ENCODE measurements at places on chromosomes 1 and 21.

GRCh38 chr1:20093940-20094391, 24.0 kb downstream of the PLA2G5 start:
- no peak for DNase-seq

DNA sequence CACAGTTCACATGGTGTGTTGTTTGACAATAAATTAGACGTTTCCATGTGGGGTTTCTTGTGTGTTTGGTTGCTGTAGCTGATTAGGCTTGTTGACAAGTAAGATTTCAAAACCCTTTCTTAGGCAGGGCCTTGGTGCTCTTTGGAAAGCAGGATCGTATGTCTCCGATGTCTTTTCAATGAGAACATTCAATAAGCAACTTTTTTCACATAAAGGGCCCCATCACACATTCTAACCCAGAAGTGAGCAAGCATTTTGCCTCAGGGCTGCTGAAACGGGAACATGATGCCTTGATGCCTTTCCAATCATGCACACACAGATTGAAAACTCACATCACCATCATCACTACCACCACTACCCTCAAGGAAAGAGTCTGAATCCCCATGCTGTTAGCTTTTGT, 33.1 kb downstream of the LPAR3 start:
- no peak for DNase-seq

DNA sequence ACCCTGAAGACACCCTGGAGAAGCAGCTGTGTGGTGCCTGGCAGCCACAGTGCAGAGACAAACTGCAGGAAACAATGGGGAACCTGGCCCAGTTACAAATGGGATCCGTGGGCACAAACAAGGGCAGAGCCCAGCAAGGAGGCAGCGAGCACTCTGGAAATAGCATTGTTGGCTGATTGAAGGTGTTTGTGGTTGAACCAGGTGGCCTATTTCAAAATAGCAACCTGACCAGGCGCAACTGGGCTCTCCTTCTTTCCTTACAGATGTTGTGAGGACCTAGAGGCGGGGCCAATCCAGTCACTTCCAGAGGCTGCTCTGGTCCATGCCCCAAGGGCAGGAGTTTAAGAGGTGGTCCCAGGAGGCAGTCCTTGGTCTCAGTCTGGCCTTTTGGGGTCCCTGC, 21.7 kb upstream of the ZBTB21 start:
- DNase-seq, result no peak

GRCh38 chr1:219757890-219758289, 145.0 kb upstream of the ZC3H11B start:
- DNase-seq, result no peak

GRCh38 chr1:93670141-93670540, 11.5 kb downstream of the BCAR3 start:
- peak; percentile 47 for DNase-seq

DNA sequence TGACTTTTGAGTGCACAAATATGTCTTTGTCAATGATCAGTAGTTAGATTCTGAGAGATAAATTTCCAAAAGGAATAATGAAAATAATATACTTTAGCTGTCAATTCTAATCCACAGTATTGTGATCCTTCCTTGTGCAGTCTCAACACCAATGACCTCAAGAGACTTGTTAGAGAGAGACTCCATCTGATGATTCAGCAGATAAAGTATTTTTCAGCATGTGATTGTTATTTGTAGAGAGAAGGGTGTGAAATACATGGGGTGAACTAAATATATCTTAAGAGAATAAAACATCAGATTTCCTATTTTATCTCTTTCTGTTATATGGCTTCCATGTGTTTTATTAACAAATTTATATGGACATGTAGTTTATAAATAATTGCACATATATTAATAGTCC, 5.9 kb upstream of the ZNF124 start:
- DNase-seq, result no peak

DNA sequence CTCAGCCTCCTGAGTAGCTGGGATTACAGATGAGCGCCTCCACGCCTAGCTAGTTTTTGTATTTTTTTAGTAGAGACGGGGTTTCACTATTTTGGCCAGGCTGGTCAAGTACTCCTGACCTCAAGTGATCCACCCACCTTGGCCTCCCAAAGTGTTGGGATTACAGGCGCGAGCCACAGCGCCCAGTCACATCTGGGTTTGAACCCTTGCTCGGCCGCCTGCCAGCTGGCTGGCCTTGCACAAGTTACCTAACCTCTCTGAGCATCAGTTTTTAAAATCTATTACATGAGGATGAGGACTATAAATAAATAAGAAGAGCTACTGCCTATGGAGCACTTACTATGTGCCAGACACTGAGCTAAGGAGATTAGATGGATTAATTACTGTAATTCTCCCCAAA, 17.7 kb upstream of the PADI2 start:
- no peak for DNase-seq

DNA sequence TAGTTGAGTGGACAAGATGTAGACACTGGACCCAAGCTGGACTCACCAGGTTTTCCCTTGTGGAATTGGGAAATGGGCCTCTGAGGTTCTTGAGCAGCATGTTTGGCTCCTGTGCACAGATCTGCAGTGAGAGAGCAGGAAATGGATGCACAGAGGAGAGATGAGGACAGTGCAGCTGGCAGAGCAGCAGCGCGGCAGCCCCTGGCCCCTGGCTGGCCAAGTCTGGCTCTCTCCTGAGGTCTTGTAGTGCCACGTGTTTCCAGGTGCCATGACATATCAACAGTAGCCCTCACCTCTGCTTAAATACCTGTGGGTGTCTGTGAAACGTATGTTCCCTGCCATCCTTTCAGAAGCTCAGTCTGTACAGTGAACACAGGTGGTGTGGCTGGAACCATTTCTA, 19.2 kb upstream of the BCL10 start:
- no peak for DNase-seq

- DNase-seq, result no peak
Observed at GRCh38 chr1:90193116-90193515, 198.2 kb downstream of the ZNF326 start.

DNA sequence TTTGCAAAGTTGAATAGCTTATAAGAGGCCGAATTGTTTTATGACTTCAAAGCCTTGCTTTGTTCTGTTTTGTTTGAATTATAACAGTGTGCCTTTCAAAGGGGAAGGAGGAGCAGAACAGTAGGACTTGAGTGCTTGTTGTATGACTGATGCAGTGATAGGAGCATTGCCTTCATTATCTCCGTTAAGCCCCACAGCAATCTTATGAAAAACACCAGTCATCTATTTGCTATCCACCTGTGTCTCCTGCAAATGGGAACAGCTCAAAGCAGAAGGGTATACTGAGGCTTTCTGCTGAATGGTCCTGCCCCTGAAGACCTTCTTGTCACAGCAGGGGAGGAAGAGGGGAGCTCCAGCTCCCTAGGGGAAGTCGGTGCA, 127.5 kb downstream of the RNF220 start:
- DNase-seq, result no peak

DNA sequence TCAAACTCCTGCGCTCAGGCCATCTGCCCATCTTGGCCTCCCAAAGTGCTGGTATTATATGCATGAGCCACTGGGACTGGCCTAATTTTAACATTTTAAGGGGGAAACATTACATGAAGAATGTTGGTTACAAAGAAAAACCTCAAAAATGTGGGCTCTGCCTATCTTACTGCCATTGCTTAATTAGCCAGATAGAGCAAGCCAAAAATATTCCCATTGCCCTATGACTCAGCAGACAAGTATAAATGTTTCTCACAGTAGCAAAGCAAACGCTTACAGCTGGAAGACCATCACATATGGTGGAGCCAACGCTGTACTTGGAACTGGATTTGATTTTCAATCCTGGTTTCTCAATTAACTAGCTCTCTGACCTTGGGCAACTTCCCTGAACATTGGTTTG, 502.0 kb downstream of the SMYD3 start:
- DNase-seq, result peak; percentile 38

Measured in H54 (cell line).